Sciatic nerve (tissue), 2 donors: ENCODE measurements at places on chromosomes 12 and 14. TPM values are rescaled to one million over a fixed set of nuclear protein-coding genes. Genes with fewer than 3 reads are reported as not detected.

LRFN5 gene
- 10.9 TPM for total RNA-seq

KRT4 gene
- total RNA-seq: not detected

DNA sequence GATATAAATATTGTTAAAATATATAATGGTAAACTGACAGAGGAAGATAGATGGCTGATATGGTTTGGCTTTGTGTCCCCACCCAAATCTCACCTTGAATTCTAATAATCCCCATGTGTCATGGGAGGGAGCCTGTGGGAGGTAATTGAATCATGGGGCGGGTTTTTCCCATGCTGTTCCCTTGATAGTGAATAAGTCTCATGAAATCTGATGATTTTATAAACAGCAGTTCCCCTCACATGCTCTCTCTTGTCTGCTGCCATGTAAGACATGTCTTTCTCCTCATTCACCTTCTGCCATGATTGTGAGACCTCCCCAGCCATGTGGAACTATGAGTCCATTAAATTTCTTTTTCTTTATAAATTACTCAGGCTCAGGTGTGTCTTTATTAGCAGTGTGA, 46.3 kb downstream of the PTCSC3 start:
- no peak for DNase-seq

DNA sequence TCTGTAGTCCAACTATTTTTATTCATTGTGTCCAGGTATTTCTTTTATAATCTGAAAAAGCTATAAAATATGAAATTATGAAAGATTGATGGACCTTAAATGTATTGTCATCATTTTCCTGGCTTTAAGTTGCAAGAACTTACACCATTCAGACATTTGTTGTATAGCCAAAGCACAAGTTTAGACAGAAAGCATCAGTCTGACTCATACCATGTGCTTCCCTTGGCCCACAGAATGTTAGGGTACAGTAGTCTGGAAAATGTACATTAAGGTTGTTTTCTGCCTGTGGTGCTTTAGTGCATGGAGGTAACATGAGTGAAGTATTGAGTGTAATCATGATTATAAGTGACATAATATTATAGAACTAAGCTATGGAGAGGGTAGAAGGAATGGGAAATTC, 1002.5 kb downstream of the BCL11B start:
- no peak for DNase-seq

OR4K13 gene
- total RNA-seq: not detected
